Activated CD8-positive, alpha-beta T cell treated with anti-CD3 and anti-CD28 coated beads, Interleukin-2, amount 10 ng/mL, durations not matched to agents 7 days and 5 days (primary cell): ENCODE measurements at places on chromosomes 5 and 9. TPM values are rescaled to one million over a fixed set of nuclear protein-coding genes. Genes with fewer than 3 reads are reported as not detected.

The ROPN1L gene
- total RNA-seq = 1.4 TPM

The HAPLN1 gene
- not detected for total RNA-seq

The ERP44 gene
- 15.7 TPM for total RNA-seq

The KCNIP1 gene
- not detected for total RNA-seq

The CD180 gene
- total RNA-seq = not detected

The CDKN2B gene
- total RNA-seq = 3.1 TPM

GRCh38 chr5:321230-321725 is at the start of gene AHRR:
Gene AHRR (plus strand): TSS chr5:321714. CDS start chr5:343903, 22,189 bp downstream.
- DNase-seq = peak; percentile 73

DNA sequence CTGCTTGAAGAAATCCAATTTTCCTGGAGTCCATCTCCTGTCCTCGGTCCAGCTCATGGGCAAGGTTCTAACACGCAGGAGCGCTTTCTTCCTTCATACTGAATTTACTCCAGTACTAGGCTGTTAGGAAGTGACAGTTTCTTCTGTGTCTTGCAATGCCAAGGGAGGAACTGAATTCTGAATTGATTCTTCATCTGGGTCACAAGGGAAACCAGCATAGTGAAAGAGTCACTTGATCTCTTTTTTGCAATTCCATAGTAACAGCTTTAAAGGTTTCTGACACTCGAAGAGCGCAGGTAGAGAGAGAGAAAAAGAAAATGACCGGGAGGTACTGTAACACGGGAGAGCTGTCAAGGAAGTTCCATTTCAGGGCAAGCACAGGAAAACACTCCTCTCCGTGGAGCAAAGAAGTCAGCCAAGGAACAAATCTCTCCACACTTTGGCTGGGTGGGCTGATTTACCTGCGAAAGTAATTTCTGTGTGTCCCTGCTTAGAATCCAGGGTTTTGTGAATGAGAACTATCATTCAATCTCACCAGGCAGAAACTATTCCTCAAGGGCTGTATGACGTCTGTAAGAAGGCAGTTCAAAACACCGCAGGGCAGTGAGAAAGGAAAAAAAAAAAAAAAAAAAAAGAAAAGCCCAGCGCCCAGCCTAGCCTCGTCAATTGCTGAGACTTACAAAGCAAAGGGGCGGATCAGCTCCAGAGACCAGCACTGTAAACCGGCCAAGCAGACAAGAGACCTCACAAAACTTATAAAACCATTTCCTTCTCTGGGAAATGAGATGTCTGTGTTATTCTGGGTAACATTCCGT is 617.8 kb downstream of the PDE4D start:
- no peak for DNase-seq

DNA sequence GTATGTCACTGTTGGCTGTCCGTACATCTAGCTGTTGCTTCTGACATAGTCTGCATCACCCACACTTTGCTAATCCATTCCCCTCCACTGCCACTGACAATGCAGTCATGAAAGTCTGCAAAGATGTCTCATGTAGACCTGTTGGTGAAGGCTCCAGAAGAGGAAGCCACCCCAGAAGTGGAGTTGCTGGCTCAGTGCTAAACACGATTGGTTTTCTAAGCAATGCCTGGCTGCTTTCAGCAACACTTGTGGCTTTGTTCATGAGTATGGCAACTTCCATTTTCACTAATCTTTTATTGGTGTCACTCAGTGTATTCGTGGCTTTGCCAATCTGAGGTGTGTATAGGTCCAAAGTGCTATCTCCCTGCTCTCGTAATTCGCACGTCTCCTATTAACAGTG is 288.1 kb downstream of the GADD45G start:
- DNase-seq = no peak

GRCh38 chr5:125134216-125135081 is 388.0 kb upstream of the ZNF608 start:
- no peak for DNase-seq

DNA sequence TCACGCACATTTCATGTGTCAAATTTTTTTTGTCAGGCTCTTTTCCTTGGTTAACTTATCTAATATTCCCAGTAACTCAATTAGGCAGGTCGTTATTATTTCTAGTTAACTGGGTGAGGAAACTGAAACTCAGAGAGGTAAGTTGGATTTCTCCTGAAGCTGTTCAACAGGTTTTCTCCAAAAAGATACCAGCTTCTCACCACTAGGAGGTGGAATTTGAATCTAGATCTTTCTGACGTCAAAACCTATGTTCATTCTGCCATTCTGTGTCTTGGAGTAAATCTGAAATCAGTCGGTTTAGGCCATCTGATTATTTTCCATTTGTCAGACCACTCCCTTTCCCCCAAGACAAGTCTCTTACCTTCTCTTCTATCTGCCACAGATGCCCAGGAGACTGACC is 572.9 kb downstream of the ACTL7B start:
- DNase-seq = no peak

DNA sequence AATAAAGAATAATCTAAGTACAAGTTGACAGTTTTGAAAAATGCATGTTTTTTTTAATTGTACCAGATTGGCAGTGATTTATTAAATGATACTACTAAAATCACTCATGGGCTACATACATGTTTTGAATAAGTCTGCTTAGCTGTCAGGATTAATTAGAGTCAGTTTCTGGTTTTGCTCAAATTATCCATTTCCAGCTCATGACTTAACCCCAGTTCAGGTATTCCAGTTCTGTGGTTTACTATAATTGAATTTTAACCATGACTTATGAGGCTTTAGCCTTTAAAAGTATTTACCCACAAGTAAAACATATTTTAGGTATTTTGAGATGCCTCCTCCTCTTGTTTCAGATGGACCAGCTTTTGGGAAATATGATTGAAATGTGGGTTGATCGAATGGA is 17.8 kb upstream of the LRRC70 start:
- no peak for DNase-seq

GRCh38 chr9:87069690-87070089 is 122.4 kb upstream of the GAS1 start:
- DNase-seq = no peak

DNA sequence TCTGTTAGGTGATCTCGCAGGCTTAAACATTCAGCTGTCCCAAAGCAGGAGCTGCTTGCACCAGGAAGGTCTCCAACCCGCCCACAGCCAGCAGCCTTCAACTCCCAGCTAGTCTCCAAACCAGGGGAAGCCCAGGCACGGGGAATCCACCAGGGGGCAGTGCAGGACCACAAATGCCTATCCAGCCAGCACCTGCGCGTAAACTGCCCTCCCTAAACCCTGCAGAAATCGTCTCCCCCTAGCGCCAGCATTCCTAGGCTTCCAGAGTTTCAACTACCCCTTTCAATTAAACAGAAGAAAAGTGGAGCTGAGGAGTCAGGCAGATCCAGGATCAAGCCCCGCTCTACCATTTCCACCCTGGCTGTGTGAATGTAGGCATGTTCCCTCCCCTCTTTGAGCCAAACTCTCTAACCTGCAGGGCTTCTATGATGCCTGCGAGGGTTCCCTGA is 72.0 kb downstream of the HRH2 start:
- peak; percentile 92 for DNase-seq

DNA sequence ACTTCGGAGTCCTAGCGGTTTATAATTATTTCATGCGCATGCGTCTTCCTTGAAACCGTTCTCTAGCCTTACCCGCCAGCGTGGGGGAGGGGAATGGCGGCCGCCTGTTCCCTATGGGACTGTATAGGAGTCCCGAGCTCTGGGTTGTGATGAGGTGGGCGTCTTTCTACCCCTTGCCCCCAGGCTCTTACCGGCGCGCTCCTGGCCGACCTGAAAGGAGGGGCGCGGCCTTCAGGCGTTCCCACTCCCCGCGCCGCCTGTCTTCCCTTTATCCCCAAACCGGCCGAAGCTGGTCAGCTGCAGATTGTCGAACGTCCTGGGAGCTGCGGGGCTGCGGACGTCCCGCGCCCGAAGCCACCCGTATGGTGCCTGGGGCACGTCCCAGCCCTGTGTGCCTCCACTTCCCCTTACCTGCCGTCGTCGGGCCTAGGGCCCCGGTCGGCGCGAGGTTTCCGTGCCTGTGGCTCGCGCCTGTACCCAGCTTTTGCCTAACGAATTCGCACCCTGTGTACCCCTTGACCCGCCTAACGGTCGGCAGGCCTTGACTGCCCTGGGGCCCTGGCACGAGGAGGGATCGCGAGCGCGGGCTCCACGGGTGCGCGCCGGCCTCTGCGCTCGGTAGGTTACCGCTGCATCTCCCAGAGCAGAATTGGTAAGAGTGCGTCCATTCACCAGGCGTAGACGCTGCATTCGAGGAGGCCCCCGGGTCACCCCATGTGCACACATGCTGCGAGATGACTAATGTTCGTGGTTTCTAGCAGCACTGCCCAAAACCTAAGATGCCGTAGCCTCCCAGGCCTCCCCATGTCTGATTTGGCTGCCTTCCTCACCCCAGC is 653 bp upstream of the HNRNPH1 start:
- DNase-seq = peak; percentile 67

- no peak for DNase-seq
These were observed 226.6 kb upstream of the TBCA start for GRCh38 chr5:78002690-78003089.

DNA sequence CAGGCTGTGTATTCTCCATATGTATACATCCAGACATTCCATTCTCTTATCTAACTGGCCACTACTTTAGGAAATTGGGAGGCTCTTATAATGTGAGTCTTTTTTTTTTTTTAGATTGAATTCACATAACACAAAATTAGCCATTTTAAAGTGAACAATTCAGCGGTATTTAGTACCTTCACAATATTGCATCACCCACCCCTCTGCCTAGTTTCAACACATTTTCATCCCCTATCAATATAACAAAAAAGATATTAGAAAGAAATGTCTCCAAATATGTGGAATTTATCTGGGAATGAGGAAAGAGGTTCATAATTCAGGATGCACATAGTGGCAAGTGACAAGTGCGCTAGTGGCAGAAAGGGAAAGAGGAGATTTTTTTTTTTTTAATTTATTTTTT is 228.5 kb downstream of the ICE1 start:
- no peak for DNase-seq

DNA sequence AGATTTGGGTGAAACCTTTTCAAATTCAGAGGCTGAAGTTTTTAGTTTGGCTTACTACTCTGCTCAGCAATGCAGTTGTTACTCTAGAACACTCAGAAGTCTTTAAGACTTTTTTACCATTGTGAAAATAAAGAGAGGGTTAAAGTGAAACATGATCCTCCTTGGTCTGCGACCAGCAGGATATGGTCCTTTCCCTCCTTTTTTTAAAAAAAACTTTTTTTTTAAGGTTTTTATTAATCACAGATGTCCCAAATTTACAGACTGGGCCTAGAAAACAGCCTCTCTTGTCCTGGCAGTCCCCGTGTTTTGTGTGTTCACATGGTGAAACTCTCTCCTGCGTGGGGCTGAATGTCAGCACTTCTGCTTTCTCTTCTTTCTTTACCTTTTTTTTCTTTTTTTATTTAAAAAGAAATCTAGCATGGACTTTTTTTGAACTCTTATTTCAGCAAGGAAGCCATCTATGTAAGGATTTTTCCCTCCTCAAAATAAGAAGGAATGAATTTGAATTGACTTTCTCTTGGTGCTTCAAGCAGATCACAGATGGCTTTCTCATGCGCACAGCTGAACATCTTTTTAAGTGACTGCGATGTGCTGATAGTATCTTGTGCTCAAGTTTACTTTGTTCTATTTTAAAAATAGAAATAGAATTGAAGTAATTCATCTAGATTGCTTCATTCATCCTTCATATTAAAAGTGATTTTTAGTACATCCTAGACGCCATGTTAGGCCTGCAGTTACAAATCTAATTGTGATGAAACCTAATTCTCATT is 128.7 kb upstream of the OTULINL start:
- no peak for DNase-seq
